ENCODE measurements at places on chromosomes 4 and X.

DNA sequence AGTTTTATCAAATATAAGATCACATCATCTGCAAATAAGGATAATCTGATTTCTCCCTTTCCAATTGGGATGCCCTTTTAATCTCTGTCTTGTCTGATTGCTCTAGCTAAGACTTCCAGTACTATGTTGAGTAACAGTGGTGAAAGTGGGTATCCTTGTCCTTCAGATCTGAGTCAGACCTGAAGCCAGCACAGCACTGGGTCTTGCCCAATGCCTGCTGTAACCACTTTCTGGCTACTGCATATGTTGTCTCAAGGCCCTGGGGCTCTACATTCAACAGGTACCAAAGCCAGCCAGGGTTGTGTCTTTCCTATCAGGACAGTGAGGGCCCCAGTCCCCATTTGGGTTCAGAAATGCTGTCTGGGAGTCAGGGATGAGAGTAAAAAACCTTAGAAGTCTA, 90.3 kb downstream of the CYSLTR1 start:
- no peak for DNase-seq

DNA sequence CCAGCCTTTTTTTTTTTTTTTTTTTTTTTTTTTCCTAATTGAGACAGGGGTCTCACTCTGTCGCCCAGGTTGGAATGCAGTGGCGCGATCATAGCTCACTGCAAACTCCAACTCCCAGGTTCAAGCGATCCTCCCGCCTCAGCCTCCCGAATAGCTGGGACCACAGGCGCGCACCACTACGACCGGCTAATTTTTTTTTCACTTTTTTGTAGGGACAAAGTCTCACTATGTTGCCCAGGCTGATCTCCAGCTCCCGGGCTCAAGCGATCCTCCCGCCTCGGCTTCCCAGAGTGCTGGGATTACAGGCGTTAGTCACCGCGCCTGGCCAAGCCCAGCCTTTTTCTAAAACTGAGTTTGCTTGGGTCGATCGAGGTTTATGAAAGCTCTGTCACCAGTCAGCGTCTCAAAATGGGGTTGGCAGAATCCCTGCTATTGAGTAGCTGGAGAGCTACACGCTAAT, 1.3 kb upstream of the OTUD5 start:
- peak; percentile 42 for DNase-seq

DNA sequence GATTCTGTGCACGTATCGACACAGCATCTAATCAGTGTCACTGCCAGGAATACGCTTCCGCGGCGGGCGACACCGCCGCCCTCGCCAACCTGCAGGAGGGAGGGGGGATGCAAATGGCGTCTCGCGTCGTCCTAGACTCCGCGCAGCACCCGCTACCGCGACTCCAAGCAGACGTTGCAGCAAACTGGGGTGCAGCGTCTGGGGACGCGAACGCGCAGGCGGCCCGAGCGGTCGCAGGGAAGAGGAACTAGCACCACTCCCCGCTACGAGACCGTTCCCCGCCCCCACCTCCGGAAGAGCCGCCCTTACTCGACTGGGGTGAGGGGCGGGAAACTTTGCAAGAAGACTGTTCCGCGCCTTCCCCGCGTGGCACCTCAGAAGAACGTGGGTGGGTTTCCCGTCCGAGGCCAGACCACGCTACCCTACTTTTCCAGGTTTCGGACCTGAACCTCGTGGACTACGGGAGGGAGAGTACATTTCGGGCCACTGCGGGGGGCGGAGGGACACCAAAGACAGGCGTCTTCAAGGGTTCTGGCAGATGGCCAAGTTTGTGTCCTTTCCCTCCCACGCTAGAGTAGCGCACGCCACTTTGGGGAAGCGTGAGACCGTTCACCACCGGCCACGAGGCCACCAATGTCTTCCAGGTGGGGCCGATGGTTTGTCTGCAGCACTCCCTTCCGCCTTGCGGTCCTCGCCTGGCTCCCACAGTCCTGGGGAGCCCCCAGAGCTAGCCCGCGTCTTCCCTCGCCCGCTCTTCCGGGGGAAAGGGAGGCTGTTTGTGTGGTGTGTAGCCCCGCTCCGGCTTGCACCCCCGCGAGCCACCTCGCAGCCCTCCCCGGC, 78.0 kb upstream of the BCOR start:
- peak; percentile 39 for DNase-seq

GRCh38 chr4:40340030-40340429, 4.9 kb downstream of the CHRNA9 start:
- DNase-seq, result no peak

DNA sequence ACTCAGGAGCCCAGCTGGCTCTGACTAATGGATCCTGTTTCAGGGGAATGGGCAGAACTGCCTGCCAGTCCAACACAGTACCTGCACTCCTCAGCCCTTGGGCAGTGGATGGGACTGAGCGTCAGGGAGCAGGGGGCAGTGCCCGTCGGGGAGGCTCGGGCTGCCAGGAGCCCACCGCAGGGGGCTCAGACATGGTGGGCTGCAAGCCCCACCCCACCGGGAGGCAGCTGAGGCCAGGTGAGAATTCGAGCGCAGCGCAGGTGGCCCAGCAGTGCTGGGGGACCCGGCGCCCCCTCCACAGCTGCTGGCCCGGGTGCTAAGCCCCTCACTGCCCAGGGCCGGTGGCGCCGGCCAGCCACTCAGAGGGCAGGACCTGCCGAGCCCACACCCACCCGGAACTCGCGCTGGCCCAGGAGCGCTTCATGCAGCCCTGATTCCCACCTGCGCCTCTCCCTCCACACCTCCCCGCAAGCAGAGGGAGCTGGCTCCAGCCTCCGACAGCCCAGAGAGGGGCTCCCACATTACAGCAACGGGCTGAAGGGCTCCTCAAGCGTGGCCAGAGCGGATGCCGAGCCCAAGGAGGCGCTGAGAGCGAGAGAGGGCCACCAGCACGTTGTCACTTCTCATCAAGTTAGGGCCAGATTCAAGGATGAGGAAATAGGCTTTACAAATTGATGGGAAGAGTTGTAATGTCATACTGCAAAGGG, 668.8 kb downstream of the GALNTL6 start:
- DNase-seq, result no peak

DNA sequence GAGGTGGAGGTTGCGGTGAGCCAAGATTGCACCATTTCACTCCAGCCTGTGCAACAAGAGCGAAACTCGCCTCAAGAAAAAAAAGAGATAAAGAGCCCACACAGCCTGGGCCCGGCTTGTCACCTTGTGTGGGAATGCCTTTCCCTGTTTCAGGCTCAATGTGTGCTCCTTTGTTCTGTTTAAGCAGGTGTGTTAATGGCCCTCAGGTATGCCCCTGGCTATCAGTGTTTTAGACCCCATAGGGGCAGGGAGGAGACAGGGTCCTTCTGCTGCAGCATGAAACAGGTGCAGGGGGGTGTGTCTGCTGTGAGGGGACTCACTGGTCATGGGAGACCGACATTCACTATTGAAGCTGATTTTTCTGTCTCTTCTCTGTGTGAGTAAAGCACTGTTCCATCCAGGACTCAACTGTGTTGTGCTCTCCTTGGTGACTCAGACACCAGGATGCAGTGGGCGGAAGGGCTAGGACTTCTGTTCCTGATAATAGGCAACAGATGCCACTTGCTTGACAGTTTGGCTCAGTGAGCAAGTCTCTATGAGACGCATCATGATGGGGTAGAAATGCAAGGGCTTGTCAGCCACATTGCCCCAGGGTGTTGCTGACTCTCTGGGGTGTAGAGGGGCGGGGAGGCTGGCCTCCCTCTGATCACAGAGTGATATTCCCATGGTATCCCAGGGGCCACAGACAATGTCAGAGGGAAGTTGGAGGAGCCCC, 15.6 kb upstream of the LAP3 start:
- no peak for DNase-seq

DNA sequence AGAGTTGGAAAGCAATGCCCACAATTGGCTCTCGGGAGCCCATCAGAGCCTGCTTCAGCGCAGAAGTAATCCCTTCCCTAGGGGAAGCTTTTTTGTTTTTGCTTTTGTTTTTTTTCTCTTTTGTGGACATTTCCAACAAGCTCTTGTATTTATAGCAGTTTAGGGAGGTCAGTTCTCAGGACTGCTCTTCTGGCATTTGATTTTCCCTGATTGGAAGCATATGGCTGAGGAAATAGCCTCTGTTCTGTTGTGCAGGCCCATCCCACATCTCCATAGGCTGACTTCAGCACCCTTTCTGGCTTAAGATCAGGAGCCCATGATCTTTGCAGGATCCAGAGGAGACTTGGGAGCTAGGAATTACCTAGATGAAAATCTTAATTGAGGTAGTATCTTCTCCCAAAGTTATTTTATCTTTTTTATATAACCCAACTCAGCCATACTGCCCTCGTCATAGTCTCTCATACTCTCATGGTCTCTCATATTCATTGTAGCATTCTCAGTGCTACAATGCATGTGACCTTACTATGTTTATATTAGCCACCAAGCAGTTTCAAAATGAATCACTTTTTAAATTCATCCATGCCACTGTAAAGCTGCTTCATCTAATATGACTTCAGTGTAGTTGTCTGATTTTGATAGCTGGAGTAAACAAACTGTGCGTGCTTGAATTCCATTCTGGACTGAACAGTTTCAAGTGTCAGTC, 16.7 kb downstream of the PAGE4 start:
- no peak for DNase-seq

DNA sequence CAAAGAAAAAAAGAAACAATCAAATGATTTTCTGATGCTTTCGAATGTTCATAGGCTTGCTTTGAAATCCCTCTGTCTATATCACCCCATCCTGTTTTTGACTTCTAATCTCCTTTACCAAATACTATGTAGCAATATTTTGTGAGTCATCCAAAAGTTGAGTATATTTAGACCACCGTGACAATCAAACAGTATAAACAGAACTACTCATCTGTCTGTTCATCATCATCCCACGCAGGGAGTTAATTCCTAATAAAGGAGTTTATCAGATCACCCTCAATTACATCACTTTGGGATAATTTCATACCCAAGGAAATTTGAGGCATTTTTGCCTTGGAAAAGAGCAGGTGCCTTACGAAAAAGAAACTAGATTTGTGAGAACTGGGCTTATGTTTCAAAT, 212.9 kb downstream of the CBR4 start:
- peak; percentile 62 for DNase-seq

DNA sequence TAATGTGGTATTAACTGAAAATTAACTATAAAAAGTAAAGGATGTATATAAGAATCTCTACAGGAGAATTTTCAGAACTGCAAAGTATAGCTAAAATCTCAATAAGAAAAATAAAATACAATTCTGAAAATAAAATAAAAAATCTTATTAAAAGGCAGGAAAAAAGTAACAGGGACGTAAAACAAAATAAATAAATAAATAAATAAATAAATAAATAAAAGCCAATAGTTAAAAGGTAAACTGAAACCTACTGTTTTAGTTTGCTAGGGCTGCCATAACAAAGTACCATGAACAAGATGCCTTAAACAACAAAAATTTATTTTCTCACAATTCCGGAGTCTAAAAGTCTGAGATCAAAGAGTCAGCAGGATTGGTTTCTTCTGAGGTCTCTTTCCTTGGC, 140.6 kb downstream of the SPANXA1 start:
- no peak for DNase-seq
